ENCODE measurements at places on chromosomes 16 and 17.

DNA sequence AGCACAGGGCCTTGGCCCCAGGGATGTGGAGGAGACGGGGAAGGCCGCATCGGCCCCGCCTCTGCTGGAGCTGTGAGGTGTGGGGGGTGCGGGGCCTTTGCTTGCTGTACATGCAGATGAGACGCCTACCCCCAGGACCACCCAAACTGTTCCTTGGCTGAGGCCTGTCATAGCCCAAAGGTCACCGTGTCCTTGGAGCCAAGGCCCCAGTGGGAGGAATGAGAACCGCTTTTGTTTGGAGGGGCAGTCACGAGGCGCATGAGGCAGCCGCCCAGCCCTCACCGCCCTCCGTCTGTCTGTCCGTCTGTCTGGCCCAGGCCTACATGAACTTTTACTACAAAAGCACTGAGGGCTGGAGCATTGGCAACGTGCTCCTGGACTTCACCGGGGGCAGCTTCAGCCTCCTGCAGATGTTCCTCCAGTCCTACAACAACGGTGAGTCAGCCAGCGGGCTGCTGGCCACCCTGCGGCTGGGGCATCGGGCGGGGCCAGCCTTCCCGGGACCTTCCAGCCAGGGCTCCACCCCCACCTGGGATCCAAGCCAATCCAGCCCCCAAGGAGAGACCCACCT is 8.8 kb downstream of the TAX1BP3 start:
- peak; percentile 56 for DNase-seq
- peak overlapping the region; percentile 82 for H3K27ac ChIP-seq
- H3K4me3 ChIP-seq = no peak overlapping the region

DNA sequence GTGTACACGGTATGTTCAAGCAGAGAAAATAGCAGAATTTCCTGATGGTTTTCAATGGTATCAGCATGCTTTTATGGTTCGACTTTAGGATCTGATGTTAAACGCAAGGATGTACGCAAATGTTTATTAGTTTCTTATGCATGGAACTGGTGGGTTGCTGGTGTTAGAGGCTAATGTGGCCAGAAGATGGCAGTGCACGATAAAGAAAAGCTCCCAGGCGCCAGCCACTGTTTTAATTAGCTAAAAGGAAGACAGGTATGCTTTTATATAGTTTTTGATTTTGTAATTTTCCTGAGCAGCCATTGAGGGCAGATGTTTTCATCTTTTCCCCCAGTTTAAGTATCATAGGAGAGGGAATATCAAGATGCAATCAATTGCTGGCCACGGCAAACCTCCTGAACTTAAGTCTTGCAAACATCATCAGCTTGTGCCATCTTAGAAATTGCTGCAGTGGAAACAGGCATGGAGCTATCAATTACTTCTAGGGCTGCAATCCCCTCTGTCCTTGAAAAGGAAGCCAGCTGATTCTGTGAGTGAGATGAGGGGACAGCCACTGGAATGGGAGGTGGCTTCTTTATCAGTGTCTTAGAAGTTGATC is 648.5 kb upstream of the RBFOX1 start:
- no peak for DNase-seq
- H3K4me3 ChIP-seq = no peak overlapping the region
- no peak overlapping the region for H3K27ac ChIP-seq

GRCh38 chr16:27324851-27325301 is 11.1 kb downstream of the IL4R start:
- no peak for DNase-seq
- H3K36me3 ChIP-seq = no peaks in the 10 kb centered on the region
- no peak overlapping the region for H3K27ac ChIP-seq
- no peak overlapping the region for H3K4me3 ChIP-seq
- H3K4me1 ChIP-seq = peaks cover 45% of the 10 kb centered on the region
- no peaks in the 10 kb centered on the region for H3K27me3 ChIP-seq

DNA sequence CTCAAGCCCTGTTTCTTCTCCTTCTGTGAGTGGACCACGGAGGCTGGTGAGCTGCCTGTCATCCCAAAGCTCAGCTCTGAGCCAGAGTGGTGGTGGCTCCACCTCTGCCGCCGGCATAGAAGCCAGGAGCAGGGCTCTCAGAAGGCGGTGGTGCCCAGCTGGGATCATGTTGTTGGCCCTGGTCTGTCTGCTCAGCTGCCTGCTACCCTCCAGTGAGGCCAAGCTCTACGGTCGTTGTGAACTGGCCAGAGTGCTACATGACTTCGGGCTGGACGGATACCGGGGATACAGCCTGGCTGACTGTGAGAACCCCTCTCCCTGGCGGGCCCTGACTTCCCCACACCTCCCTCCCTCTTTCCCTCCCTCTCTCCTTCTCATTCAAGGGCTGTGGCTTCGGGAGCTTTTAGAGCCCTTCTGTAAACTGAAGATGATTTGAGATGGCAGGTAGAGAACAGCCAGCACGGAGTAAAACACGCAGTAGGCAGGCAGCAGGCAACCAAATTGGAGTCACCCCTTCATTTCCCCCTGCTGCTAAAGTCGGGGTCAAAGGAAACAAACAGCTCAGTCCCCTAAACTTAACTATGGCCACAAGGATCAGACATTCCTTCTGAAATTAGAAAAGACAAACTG is 3.9 kb downstream of the SPACA3 start:
- no peaks in the 10 kb centered on the region for H3K4me1 ChIP-seq
- H3K4me3 ChIP-seq = no peak overlapping the region
- H3K36me3 ChIP-seq = no peaks in the 10 kb centered on the region

DNA sequence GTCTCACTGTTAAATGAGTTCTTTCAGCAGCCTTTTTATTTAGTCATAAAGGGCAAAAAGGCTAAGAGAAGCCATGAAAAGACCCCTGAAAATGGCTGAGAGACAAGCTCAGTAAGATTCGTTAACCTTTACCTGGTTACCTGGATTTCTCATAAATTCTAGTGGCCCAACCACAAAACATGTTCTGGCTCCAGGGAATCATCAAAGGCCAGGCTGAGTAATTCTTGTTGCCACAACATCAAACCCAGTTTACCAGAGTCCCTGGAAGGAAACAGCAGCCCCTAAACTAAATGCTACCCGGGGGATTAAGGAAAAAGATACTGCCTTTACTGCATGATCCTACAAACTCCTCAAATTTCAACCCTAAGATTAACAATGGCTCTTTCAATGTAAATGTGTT is 15.8 kb downstream of the CYTH1 start:
- no peak for DNase-seq
- H3K4me3 ChIP-seq = no peak overlapping the region
- no peaks in the 10 kb centered on the region for H3K36me3 ChIP-seq
- no peaks in the 10 kb centered on the region for H3K27me3 ChIP-seq
- H3K27ac ChIP-seq = no peak overlapping the region

GRCh38 chr16:71303938-71304337 is 14.7 kb upstream of the CMTR2 start:
- no peaks in the 10 kb centered on the region for H3K4me1 ChIP-seq
- H3K36me3 ChIP-seq = no peaks in the 10 kb centered on the region
- DNase-seq = no peak
- H3K27ac ChIP-seq = no peak overlapping the region
- no peak overlapping the region for H3K4me3 ChIP-seq

DNA sequence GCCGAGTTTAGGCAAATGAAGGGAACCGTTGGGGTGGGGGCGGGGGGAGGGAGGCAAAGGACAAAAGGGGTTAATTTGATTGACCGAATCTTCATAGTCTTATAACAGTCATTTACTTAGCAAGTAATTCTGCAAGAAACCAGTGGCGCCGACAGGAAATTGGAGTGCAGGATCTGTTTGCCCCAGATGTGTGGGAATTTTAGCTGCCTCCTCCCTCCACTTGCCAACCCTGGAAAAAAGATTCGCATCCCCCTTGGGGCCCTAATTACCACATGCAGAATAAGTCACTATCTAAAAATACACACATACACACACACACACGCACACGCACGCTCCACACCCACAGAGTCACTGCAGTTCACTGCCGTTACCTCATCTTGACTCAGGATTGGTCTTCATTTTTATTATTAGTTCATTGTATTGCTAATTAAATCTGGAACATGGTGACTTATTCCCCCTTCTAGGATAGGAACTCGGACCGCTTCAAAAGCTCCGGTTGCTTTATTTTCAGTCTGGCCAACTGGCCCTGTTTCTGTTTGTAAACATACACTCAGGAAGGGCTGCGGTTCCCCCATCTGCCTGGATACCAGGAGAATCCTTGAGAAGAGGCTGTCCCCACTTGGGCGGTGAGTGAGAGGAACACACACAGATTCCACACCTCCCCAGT is 241.6 kb upstream of the SALL1 start:
- H3K27ac ChIP-seq = no peak overlapping the region
- no peaks in the 10 kb centered on the region for H3K27me3 ChIP-seq
- H3K4me3 ChIP-seq = no peak overlapping the region
- no peaks in the 10 kb centered on the region for H3K4me1 ChIP-seq
- DNase-seq = no peak
- no peaks in the 10 kb centered on the region for H3K36me3 ChIP-seq

DNA sequence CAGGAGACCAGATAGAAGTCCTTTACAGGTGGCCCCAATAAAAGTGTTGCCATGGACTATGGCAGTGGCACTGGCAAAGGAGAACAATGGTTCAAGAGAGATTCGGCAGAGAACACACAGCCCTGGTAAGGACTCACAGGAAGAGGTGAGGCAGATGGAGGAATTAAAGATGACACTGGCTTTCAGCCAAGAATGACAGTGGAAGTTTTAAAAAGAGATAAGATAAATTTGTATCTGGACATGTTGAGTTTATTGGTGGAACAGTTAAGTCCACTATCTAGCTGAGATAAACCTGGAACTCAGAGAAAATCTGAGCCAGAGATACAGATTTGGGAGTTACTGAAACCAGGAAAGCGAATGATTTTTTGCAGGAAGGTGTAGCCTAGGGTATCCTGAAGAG is 20.1 kb downstream of the CMC2 start:
- no peak overlapping the region for H3K27ac ChIP-seq
- no peak overlapping the region for H3K4me3 ChIP-seq
- H3K27me3 ChIP-seq = no peaks in the 10 kb centered on the region
- no peaks in the 10 kb centered on the region for H3K4me1 ChIP-seq
- peaks cover 14% of the 10 kb centered on the region for H3K36me3 ChIP-seq

All from heart right ventricle (tissue), 16 donors.